ENCODE measurements at places on chromosomes 6 and 20.

DNA sequence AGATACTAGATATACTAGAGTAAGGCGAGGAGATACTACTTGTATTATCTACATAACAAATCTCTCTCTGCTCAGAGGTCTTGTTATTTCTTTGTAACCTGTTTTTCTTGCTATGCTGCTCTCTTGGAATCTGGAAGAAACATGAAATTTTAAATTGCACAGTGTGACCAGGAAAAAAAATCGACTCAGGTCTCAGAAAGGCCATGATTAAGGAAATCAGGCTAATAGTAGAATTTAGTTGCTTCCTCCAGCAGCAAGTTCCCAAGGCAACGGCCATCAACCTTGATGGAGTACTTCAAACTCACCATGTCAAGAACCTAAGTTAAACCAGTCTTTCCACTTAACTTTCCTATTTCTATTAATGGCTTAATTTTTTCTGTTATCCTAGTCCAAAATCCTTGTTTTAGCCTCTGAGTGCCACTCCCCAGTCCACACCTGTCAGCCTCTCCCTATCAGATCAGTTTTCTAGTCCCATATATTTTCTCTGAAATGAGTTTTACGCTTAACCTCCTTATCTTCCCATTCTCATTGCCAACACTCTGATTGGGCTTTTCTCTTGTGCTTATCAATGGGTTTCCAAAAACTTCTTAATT, 87.7 kb upstream of the BEND3 start:
- DNase-seq: no peak

- no peak for DNase-seq
Measured at GRCh38 chr20:52616629-52617028, 355.5 kb upstream of the TSHZ2 start.

DNA sequence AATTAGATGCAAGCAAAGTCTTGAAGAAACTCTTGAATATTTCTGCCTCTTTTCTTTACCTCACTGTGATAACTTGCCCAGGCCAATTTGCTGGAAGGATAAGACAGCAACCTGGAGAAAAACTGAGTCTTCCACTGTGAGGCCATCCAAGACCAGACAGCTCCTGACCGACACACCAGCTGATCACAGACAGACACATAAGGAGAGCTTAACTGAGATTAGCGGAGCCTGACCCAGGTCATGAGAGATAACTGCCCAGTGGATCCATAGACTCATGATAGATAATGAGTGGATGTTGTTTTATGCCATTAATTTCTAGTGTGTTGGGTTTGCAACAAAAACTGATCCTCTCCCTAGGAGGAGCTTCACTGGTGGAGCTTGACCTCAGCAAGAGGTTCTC, 64.4 kb upstream of the NOX3 start:
- no peak for DNase-seq

GRCh38 chr20:33777816-33778215, 33.3 kb upstream of the CHMP4B start:
- no peak for DNase-seq

GRCh38 chr6:70164556-70164955, 138.3 kb downstream of the COL9A1 start:
- DNase-seq: no peak

GRCh38 chr20:45963059-45964005, 8.7 kb downstream of the ZNF335 start:
- no peak for DNase-seq

Measured in activated CD4-positive, alpha-beta T cell treated with anti-CD3 and anti-CD28 coated beads, Interleukin-2, amount 50 U/mL, for 48 hours (primary cell).